ENCODE measurements at places on chromosomes 1 and 21.

DNA sequence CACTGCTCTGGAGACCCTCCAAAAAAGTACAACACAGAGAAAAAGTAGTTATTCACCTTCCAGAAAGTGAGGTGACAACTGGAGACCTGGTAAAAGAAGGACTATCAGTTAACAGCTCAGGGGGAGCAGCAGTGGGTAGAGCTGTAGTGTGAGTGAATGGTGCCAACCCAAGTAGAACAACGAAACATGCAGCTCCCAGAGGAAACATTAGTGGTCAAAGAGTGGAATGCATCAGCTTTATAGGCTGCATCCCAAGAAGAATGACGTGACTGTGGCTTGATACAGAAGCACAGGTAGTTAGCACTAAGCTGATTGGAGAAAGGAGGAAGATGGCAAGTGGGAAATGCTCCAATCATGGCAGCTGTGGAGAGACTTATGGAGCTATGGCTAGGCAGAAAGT, 275.7 kb upstream of the CAMK1G start:
- no peak for DNase-seq

DNA sequence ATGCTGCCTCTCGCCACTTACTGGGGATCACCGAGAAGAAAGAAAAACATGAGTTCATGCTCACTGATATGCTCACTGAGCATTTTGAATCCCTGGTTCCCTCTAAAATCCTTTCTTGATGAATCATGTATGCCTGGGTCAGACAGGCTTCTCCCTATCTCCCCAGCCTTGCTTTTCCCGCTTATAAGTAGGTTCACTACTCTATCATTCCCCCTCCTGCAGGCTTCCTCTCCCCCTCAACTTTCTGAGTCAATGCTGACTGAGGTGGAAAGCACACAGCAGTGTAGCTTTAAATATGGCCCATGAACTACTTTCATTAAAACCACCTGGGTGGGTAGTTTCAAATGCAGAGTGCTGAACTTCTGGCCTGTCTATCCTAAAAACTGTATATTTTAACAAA, 41.7 kb downstream of the FMO4 start:
- DNase-seq, result no peak

DNA sequence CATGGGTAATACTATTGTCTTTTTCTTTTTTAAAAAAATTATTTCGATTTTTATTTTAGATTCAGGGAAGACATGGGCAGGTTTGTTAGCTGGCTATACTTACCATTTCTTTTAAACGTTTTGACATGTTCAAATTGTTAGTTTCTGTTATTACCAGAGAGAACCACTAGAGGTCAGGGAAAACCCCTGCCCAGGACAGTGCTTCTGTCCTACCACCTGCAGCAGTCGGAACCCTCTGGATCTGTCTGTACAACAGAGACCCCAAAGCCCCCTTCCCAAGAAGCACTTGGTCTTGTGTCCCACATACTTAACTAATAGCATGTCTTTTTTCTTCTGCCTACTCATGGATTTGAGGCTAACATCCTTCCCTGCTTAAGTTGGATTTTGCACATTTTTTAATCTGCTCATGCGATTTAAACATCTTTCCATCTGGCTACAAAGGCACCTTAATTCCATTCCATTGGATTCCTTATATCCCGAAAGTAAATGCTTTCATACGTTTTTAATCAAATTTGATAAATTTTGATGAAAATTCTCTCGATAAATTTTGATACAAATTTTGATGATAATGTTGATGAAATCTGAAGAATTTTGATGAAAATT, 10.0 kb upstream of the C1orf115 start:
- DNase-seq, result no peak

DNA sequence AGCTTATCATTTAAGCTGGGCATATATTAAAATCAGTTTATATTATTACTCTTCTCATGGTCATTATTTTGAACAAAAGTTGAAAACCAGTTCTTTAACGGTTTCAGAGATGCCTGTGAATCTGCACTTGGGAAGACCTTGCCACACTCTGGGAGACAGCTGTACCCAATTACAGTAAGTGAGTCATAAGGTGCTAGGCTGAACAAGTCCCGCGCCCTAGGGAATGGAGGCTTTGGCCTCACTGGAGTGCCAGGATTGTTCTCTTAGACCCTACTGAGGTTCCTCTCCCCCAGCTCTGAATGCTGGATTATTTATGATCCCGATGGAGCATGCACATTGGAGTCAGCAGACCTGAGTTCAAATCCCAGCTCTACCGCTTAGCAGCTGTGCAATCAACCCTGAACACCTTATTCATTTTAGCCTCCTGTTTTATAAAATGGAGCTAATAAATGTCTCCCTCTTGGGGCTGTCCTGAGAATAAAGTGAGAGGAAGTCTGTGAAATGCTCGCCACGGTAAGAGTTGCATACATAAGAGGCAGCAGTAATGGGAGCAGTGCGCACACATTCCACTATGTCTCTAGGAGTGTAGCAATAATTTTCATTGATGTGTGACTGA, 266.2 kb downstream of the FOXD2 start:
- no peak for DNase-seq

DNA sequence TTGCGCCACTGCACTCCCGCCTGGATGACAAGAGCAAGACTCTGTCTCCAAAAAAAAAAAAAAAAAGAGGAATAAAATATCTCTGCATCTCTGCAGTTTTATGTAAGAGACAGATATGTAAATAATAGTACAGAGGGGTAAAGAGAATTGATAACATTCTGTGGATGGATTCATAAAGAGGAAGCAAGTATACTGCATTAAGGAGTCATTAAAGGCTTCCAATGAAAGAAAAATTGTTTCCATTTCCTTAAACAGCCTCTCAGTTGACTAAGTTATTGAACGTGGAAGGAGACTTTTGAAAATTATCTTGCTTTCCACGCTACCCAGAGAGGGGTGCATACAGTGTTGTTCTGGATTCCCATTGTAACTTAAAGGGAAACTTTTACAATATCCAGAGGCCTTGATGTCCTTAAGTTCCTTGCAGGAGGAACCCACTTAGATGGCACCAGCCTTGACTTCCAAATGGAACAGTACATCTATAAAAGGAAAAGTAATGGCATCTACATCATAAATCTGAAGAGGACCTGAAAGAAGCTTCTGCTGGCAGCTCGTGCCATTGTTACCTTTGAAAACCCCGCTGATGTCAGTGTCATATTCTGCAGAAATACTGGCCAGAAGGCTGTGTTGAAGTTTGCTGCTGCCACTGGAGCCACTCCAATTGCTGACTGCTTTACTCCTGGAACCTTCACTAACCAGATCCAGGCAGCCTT, 13.8 kb downstream of the CEP350 start:
- DNase-seq, result no peak

DNA sequence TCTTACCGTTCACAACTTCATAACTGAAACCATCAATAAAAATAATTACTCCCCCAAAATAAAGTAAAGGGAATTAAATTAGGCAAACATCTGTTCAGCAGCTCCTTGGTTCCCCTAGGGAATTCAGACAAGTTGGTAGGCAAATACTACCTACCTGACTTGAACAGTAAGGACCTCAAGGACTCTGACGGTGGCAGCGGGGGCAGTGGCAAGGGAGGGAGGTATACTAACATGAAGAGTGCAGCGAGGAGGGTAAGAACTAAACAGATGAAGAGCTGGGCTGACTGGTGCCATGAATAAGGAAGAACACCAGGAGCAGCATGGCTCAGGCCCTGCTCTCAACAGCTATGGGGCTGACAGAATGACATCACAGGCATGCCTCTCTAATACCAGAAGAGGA, 33.1 kb downstream of the MTOR start:
- no peak for DNase-seq

GRCh38 chr1:224735159-224735558, 119.0 kb downstream of the CNIH3 start:
- peak; percentile 7 for DNase-seq

DNA sequence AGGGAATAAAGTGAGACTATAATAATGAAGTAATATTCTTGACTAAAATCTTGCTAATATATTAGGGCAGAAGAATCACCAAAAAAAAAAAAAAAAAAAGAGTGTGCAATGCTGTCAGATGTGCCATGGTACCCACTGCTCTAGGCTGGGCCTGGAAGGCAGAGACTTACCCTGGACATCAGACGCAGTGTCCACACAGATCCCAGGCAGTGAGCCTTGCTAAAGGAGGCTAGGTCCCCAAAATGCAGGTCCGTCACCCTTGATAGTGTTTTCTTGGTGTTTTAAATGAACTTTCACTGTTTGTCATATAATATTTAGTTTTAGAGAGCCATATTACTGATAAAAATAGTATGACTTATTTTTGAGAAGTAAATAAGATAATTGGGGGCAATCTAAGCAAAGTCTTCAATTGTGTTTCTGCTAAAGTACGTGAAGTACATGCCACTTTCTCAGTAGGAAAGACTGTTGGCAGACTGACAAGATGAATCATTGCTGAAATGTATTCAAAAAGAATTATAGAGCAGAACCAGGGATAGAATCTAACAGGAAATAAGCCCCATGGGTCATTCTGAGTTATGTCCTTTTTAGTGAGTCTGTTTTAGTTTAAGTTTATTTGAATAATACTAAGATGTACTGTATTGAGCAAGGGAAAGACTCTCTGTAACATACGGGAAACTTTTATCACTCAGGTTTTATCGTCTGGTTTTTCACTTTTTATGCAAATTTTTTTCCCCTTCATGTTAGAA, 74.6 kb upstream of the PDC start:
- DNase-seq, result no peak

GRCh38 chr1:235992868-235993267, 72.0 kb downstream of the NID1 start:
- DNase-seq, result no peak

DNA sequence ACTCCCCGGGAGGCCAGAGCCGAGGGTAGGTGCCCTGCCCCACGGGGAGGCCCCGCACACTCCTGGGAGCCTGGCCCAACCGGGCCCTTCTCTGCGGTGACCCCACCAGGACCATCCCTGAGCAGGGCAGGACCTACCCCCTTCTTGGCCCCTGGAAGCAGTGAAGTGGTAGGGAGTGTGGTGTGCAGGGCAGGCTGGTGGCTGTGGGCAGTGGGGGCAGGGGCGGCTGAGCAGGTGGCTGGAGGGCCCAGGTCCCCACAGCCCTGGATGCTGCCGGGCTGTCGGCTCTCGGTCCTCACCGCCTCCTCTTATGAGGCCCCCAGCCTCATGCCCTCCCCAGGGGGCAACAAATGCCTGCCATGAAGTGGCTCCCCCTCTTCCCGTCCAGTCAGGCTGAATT, 19.5 kb downstream of the PLCH2 start:
- DNase-seq, result no peak

GRCh38 chr1:176837708-176838107, 326.8 kb downstream of the ASTN1 start:
- no peak for DNase-seq

DNA sequence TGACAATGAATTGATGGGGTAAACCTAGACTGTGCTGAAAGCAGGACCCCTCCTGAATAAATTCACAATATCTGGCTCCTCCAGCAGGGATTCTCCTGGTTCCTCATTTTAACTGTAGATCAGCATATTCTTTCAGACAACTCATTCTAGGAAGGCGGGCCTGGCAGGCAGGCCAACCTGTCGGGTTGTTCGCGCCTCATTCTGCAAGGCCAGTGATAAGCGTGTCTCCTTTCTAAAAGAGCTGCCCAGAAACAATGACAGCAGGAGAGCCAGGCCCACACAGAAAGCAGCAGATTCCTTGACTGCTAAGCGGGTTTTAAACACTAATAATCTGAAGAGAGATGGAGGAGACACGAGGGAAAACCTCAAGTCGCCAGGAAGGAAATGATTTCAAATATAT, 70.0 kb downstream of the NTPCR start:
- no peak for DNase-seq

DNA sequence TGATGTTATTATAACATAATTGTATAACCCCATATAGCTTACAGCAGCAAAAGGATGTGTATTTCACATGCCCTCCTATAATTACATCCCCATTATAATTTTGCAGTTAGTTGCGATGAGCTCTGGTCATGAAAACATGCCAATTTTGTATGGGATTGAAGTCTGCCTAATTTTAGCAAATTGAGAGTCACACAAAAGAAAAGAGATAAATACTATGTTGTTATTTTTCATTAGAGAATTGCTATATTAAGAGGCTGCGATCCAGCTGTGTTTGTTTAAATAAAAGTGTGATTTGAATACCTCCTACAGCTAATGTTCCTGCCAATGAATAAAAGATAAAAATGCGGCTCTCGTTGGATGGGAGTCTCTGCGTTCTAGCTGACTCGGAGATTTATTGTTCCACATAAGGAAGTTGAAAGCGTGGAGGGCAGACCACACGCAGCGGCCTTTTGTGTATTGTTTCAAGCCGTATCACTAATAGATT, 461.0 kb upstream of the NFIA start:
- no peak for DNase-seq

GRCh38 chr1:159076438-159077119, at the start of gene AIM2:
TSS of gene AIM2 (minus strand) at chr1:159076766. CDS start at chr1:159073499, 3,267 bp downstream.
- no peak for DNase-seq

GRCh38 chr1:19453741-19454201, 31.6 kb downstream of the CAPZB start:
- no peak for DNase-seq

DNA sequence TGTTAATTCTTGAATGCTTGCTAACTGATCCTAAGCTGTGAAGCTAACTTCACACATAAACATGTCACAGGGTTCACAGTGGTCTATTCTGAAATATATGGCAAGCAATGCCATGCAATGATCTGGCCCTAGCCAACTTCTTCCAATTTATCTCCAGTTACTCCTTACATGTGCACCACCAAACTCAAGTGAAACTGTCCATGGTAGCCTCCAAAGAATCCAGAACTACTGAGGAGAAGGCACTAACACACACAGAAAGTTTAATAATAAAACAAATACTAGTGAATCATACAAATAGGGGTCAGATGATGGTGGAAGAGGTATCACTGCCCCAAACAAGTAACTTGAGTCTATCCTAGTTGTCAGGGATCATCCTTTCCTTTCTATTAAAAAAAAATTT, 172.6 kb upstream of the RAB4A start:
- DNase-seq, result no peak

GRCh38 chr1:109482791-109483671, 674 bp upstream of the ATXN7L2 start:
- peak; percentile 40 for DNase-seq

- no peak for DNase-seq
Observed at GRCh38 chr1:99185196-99185595, 79.1 kb upstream of the PLPPR4 start.

GRCh38 chr1:206998816-206999215, 28.6 kb upstream of the FCAMR start:
- DNase-seq, result no peak

DNA sequence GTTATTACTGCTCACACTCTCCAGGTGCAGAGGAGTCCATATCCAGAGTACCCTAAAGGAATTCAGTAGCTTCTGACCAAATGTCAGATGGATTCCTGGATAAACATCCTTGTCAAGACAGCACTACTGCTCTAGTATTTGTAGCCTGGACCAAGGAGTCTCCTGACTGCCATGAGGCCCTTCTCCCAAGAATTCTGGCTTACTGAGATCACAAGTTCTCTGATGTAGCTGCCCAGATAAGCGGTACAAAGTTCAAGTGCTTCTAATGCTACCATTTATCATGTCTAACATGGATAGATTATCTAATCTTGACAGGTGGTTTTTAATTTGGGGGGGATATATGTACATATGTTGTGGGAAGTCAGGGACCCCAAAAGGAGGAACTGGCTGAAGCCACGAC, 196.6 kb upstream of the HMCN1 start:
- no peak for DNase-seq
